ENCODE measurements at places on chromosomes 6 and 20. TPM values are rescaled to one million over a fixed set of nuclear protein-coding genes. Genes with fewer than 3 reads are reported as not detected.
A peak's percentile ranks its signal among the peaks of the same experiment; 100 is the strongest.

DNA sequence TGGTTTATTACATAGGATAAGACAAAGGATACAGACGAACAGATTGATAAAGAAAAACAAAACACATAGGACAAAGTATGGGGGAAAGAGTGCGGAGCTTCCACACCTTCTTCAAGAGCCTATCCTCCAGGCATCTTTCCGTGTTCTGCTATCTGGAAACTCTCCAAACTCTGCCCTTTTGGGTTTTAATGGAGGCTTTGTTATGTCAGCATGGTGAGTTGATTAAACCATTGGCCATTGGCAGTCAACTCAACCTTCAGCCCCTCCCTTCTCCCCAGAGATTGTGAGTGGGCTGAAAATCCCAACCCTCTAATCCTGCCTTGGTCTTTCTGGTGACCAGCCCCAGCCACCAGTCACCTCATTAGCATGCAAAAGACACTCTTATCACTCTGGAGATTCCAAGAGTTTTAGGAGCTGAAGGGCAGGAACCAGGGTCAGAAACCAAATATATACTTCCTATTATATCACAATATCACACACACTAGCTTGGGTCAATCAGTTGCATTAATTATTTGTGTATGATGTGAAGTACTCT, 23.8 kb downstream of the HLA-DOB start:
- no peak for DNase-seq

The TCFL5 gene
- total RNA-seq, result 10.4 TPM

DNA sequence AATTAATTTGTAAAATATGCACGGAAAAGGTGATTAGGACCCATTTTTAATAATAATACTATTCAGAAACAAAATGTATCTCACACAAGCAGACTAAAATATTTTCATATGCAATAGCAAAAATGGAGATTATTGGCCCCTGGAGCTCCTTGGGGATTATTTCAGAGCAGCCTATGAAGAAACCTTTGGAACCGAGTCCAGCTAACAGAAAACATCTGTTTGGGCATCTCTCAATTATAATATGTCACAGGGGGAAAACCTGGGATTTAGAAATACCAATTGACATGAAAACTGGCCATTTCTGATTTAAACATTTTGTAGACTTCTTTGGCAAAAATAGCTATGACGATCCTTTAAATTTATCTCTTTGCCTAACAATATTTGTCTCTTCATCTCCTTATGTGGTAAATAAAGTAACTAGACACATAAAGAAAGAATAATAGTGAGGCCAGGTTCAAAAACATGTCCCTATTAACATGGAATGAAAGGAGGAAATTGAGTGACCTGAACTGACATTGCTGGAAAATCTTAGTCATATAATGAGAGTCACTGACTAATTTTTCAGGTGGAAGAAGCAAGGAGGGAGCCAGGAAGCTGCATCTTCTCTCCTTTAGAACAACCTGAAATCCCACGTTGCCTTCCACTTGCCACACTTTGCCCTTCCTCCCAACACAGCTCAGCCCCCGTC, 199.0 kb downstream of the SOD2 start:
- DNase-seq, result no peak

GRCh38 chr6:47343600-47343999, 33.9 kb upstream of the TNFRSF21 start:
- no peak for DNase-seq

DNA sequence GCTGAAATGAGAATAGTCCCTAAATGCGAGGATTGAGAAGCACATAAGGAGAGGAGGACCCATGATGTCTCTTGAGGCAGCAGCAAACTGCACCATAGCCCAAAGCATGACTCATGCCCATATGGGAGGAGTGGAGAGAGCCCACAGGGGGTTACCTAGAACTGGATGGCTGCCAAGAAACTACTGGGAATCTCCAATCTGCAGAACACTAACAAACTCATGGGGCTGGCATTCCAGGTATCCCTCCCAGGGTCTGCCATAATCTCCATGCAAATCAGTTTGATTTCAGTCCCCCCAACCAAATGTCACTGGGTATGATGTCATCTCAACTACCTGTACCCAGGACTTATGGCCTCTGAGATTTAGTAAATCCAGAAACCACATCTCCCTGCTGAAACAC, 410.5 kb downstream of the PTPRT start:
- DNase-seq, result no peak

- peak; percentile 21 for DNase-seq
Measured at GRCh38 chr6:65259059-65259458, 448.0 kb downstream of the EYS start.

DNA sequence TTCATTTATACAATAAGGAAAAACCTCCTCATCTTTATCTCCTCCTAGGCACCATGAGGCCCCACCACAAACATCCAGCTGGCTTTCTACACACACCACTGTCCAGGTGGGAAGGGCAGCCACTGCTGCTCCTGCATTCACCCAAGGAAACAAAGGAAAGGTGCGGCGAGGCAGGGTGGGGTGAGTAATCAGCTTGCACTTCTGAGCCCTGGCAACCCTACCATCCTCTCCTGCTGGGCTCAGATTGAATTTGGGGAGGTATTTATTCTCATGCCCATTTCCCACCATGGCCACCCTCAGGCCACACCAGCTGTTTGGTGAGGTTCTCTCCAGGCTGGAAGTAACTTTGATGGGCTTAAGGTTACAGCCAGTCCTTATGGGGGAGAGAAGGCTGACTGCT, 31.2 kb upstream of the SPDEF start:
- DNase-seq, result no peak

GRCh38 chr6:56484669-56485068, 158.0 kb downstream of the DST start:
- peak; percentile 66 for DNase-seq

The THBD gene
- total RNA-seq, result 0.99 TPM

DNA sequence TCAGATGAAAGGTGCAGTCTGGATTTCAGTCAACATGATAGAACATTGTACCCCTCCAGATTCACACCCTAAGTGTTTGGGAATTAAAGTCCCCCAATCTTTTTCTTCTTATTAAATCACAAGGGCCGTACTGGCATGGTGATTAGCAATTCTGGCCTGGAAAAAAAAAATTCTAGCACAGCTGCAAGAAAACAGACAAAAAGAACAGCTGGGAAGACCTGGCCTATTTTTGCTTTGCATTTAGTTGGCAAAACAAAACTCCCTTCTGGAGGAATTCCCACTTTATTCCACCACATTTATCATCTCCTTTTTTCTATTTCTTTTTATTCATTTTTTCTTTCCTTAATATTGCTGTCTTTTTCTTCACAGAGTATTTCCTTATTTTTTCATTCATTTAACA, 39.8 kb upstream of the AKAP12 start:
- DNase-seq, result no peak

DNA sequence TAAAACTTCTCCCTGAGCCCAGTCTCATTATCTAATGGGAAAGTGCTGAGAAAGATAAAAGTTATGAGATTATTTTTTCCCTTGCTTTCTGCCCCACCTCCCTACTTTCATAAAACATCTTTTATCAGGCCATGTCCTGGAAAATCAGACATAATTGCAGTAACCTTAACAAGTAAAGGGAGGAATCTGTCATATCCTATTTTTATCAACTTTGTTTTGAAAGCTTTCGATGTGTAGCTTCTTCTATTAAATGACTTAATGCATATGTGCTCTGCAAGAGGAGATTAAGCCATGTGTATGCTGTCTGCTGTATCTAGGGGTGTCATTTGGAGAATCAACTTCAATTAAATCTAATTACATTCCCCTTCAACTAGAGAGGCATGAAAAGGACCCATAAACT, 408.9 kb downstream of the CBLN4 start:
- DNase-seq, result no peak

DNA sequence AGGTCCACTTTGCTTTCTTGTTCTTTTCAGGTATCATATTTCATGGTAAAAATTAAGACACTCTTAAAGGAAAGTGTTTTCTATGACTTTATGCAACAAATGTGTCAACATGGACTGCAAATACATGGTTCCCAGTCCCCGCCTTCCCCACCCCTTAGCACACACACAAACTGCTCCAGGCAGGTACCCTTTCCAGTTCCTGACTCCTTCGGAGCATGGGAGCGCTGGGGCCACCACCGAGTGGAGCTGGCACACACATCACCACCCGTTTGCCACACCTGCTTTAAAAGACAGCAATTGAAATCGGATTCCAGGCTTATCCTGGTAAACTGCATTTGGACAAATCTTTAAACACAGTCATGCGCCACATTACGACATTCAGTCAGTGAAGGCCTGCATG, 22.2 kb downstream of the RNASET2 start:
- DNase-seq, result no peak

DNA sequence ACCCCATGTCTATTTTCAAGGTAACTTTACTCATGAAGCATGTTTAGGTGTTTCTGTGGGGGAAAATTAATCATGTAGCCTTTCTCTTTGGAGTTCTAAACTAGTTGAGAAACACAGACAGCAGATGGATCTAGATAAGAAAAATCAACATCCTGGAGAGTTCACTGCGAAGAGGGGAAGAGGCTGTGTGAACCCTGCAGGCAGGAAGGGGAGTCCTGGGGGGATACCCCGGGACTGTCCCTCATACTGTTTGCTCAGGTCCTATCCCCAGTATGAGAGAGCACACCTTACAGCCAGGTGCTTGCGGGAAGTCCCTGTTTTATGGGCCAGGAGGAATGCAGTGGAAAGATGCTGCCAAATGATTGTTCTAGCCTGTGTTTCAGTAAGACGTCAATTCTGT, 32.7 kb downstream of the CHMP4B start:
- no peak for DNase-seq

DNA sequence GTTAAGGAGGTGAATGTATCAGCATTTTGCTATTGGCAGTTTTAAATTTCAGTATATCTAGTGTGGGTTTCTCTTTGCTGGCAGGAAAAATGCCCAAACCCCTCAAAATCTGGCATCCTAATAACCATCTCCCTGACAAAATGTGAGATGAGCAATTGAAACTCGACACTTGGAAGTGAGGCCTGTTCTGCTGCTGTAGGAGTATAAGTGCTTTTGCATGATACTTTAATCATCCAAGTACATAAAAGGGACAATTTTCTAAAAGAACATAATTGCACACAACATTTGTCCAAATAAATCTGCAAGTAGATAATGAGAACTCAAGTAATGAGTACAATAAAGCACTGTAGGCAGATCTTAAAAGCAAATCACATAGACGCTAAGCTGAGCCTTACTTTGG, 36.5 kb downstream of the LAMP5 start:
- no peak for DNase-seq

DNA sequence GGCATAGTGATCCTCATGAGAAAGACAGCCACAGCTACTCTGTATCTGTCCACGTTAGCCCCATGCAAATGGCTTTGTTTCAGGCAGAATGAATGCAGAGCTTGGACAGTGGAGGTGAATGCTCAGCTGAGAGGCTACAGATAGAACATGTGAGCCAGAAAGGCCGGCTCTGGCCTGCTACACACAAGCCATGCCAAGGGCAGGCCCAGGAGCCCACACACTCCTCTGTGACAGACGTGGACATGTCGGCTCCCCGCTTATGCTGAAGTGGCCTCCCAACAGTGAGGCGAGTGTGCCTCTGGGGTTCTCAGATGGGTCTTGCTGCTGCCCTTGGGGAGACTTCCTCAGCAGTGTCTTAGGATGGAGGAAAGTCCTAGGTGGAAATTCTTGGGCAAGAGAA, 159.6 kb downstream of the SYNDIG1 start:
- no peak for DNase-seq

- DNase-seq, result no peak
Measured at GRCh38 chr6:4128748-4129147, 6.6 kb downstream of the ECI2 start.

GRCh38 chr6:2173203-2173961, 72.0 kb downstream of the GMDS start:
- no peak for DNase-seq

DNA sequence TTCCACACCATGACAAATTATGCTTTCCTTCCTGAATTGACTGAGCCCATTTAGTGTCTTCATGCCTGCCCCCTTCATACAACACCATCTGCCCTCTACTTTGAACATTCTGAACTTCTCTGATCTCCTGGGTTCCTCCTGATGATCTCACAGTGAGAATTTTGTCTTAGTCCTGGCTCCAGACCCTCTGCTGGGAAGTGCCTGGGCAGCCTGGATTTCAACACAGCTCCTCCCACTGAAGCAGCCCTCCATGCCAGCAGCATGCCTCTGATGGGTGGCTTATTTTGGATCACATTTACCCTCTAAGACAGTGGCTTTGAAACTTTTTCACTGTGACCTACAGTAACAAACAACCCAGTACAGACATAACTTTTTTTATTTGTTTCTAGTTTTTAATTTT, 41.5 kb downstream of the DSE start:
- no peak for DNase-seq

The MACROD2 gene
- total RNA-seq, result 5.0 TPM

DNA sequence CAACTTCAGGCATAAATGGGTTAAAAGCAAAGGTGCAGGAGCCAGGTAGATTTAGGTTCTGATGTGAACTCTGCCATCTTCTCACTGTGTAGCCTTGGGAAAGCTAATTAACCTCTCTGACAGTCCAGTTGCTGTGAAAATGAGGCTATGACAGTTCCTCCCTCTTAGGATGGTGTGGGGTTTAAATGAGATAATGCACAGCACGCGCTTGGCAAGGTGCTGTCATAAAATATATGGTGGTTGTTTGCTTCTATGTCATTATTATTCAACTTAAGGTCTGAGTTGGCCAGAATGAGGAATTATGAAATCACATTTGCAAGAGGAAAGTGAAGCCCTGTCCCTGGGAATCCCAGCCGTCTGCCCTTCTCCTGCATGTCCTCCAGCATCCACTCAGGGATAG, 15.5 kb upstream of the BCAS1 start:
- no peak for DNase-seq

The GABRR1 gene
- not detected for total RNA-seq

- peak; percentile 22 for DNase-seq
Measured at GRCh38 chr20:20820104-20820503, 107.7 kb upstream of the RALGAPA2 start.

The SMLR1 gene
- not detected for total RNA-seq

DNA sequence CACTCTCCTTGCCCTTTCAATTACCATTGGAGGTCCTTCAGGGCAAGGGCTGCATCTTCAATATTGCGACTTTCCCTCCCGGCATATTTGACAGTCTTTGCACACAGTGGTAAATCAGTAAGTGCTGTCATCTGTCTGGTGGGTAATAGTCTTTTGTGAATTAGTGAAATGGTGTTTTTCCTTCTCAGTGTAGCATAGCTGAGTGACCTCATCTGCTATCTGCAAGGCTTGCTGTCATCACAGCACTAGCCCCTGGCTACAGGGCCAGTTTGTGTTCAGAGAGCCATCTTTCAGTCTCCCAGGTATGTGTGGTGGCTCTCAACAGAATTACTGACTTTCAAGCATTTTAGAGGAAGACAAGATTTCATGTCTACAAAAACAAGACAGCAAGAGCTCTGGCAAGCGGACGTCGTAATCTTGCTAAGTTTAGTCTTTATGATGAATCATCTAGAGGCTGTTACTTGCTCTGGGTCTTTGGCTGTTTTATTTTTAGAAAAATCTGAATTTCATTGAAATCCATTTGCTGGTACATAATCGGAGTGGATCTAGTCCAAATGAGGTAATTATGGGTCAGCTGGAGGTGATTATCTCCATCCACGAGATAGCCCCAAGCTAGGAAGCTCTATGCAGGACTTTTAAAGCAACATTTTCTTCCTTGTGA, 528.9 kb downstream of the EPM2A start:
- no peak for DNase-seq
